CD4-positive, alpha-beta T cell treated with Interleukin-4 for 1 hour (primary cell): ENCODE measurements at places on chromosomes 1 and 21.

DNA sequence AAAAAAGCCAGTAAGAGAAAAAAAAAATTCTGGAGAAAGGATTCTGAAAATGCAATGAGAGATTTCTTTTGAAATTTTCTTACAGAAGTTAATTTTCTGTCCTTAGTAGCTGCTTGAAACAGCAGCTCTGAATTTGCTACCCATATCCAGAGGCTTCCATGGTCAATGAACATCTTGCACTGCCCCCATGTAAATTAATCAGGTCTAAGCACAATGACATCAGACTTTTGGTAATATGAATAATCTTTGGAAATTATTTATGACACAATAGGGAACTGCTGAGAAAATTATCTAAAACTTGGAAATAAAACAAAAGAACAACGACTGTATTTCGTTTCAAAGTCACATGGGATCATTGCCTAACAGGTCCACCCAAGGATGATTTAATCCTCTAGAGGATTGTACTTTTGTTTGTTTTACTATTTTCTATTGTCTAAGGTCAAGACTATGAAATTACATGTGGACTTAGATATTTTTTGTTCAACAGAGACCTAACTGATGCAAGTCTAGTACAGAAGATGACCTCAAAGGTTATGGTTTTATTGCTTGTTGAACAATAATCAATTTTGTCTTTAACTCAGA, 312.1 kb downstream of the BACH1 start:
- no peak for DNase-seq

- DNase-seq, result no peak
These were observed 115.5 kb downstream of the ACBD6 start for GRCh38 chr1:180386745-180387367.

- DNase-seq, result no peak
These were observed 17.2 kb downstream of the PDZK1 start for GRCh38 chr1:145689922-145690321.

GRCh38 chr1:112231331-112231730, 164.7 kb upstream of the CTTNBP2NL start:
- no peak for DNase-seq

GRCh38 chr1:30822006-30822405, 64.4 kb upstream of the LAPTM5 start:
- no peak for DNase-seq

- no peak for DNase-seq
These were observed 132.8 kb downstream of the NFIA start for GRCh38 chr1:61215119-61215518.

GRCh38 chr1:36172017-36172747, 16.2 kb downstream of the MAP7D1 start:
- DNase-seq, result no peak

- DNase-seq, result no peak
These were observed 337.7 kb downstream of the SIPA1L2 start for GRCh38 chr1:232292239-232292638.

GRCh38 chr1:117097443-117097842, 24.1 kb downstream of the TRIM45 start:
- DNase-seq, result no peak

GRCh38 chr1:194755241-194755994, 1569.0 kb upstream of the B3GALT2 start:
- no peak for DNase-seq

DNA sequence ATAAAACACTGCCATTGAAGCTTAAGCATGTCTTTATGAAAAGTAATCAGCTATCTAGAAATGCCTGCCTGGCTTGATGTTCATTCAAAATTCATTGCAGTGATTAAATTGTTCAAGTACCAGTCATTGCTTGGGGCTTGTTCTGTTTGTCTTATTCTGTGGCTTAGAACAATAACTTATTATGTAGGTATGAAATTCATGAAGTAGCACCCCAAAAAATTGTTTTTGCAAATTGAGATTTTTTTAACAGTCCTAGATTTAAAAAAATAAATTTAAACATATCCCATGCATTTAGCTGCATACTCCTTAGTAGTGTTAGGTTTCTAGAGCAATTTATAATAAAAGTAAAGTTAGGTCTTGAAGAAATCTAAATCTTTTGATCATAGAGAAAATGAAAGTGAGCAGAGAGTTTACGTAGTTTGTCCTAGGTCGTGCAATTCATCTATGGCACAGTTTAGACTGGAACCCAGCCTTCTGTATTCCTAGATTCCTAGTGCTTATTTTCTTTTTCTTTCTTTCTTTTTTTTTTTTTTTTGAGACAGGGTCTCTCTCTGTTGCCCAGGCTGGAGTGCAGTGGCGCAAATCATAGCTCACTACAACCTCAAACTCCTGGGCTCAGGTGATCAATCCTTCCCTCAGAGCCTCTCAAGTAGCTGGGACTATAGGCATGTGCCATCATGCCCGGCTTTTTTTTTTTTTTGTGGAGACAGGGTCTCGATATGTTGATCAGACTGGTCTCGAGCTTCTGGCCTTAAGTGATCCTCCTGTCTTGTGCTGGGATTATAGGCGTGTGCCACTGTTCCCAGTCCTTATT, 9.3 kb downstream of the MIER1 start:
- no peak for DNase-seq

GRCh38 chr1:2865571-2866421, 64.3 kb upstream of the TTC34 start:
- DNase-seq, result no peak

- DNase-seq, result peak; percentile 40
These were observed 30.3 kb downstream of the UBR4 start for GRCh38 chr1:19179597-19180264.

DNA sequence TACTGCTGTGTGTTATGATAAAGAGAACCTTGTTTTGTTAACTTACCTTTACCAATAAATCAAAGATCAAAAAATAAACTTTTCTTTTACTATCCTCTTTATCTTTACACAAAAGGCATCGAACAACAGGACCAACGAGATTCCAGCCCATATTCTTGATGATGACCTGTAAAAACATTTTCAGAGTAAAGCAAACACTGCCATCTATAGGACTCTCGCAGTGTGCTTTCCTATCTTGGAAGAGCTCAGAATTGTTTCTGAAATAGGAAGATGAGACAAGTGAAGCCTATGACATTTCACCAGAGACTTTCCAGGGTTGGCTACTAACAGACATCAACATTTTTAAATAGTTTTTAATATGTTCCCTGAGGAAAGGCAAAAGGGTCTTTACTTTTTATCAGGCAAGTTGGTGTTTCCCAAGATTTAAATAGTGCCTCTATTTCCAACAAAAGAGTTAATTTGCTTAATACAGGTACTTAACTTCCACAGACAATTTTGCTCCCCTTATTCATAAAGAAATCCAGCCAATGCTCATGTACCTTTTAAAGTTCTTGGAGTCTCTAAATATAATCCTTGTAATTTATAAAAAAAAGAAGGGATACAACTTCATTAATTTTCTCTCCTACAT, 7.3 kb downstream of the GLMN start:
- no peak for DNase-seq

DNA sequence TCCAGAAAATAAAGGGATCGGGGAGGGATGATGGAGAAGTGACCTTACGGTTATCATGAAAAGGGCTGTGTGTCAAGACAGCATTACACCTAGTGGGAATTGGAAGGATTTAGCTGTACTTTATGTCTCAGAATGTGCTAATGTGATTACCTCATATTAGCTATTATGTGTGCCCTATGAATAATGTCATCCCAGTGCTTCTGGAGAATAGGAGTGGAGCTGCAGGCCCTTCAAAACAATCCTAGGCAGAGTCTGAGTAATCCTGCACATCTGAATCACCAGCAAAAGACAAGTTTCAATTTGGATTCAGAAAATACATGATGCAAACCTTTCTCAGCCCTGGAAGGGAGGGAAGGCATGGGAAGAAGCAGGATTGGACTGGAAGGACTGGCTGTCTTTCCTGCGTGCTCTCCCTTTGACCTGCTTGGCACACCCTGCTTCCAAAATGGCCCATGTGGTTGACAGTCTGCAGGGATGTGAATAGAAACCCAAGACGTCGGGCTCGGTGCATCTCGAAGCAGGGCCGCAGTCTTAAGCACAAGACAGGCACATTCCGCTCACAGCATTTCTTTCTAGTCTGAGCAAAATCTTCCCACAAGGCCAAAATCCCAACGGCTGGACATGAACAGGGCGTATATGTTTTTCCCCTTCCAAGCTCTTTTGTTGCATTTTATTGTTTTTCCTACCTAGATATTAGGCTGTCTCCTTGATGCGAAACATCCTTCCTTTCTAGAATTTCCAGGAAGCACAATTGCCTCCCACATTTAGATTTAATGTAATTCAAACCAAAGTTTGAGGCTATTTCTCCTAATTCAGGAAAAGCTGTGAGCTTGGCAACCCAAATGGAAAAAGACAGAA, 54.3 kb upstream of the TARBP1 start:
- no peak for DNase-seq

- DNase-seq, result no peak
These were observed 22.2 kb downstream of the NIPAL3 start for GRCh38 chr1:24437631-24438396.

DNA sequence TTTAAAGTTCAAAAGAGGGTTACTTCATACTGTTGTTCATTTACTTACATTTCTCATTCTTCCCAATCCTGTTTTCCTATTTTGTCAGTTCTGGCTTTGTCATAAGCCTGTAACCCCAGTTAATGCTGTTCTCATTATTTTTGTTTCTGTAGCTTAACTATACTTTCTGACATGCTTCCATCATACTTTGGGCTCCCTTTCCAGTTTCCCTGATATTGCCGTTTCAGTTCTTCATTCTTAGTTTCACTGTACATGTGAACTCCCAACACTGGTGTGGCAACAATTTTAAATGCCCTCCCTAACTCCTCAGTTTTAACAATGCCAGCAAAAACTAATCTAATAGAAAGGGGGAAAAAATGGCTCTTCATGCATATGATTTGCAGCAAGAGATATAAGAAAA, 456.7 kb downstream of the LMO4 start:
- DNase-seq, result no peak

- DNase-seq, result no peak
These were observed 255.8 kb upstream of the CACYBP start for GRCh38 chr1:174743654-174744561.
